ENCODE measurements at places on chromosomes 1 and 21. TPM values are rescaled to one million over a fixed set of nuclear protein-coding genes. Genes with fewer than 3 reads are reported as not detected.

DNA sequence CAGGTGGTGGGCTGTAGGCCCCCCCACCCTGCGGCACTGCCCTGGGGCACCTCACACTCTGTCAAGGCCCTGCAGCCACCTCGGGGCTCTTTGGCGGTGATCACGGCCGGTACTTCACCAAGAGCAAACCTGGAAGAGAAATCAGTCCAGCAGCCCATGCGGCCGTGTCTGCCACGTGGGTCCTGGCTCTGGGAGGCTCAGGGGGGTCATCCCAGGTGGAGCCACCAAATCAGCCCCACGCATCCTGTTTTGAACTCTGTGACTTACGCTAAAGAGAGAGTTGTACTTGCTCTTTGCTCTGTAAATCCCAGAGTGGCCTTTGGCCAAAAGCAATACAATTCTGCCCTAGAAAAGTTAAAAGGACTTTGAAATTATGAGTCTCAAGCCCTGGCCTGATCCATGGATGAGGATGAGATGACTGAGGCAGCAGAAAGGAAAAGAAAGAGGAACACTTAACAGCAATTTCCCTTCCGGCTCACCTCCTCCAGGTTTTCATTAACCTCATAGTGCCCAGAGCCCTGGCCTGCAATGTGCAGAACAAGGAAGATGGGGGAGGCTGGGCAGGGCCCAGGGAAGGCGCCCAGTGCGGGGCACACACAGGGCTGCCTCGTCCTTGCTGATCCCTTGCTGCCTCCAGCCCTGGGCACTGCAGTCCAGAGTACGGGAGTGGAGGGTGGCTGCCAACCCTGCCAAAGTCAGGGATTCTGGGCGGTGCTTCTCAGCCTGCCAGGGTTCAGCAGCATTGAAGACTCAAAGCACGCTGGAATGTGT lies 337.0 kb downstream of the MATN1 start:
- no peak for DNase-seq

TINAGL1 gene
- total RNA-seq, result 0.67 TPM

DNA sequence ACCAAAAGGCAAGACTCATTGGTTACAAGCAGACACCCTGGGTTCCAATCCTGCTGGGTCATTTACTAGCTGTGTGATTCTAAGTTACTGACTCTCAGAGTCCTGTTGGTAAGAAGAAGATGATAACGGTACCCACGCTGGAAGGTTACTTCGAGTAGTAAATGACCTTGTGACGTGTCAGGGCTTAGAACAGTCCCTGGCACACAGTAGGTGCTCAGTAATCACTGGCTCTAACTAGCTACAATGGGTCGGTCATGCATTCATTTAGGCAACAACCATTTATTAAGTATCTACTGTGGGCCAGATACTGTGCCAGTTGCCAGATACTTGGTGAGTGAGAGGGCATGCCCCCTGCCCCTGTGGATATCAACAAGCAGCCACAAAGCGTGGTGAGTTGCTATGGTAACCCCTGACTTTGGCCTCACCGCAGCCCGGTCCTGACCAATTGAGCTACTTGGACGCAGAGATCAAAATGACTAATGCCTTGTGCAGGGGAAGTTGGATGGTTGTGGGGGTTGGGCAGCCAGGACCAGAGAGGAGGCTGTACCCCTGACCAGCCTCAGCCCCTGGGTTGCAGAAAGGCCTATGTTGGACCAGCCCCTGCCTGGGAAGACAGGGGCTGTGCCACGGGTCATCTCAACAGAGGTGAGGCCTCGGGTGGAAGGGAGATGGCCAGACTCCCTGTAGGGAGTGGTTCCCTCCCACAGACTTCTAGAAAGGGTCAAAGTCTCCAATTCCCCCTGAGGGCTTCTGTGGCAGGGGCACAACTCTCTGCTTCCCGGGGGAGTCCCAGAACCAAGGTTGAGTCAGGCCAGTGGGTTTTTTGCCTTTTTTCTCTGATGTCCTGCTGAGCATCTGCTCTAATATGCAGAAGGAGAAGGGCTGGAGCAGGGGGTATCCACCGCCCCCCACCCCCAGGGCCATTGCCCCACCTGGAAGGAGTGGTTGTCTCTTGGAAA lies 16.0 kb downstream of the DHRS3 start:
- peak; percentile 66 for DNase-seq

- no peak for DNase-seq
These were observed 1.0 kb upstream of the SYNJ1 start for GRCh38 chr21:32728848-32729247.

AADACL3 gene
- not detected for total RNA-seq

GRCh38 chr1:82690411-82690810 lies 889.7 kb downstream of the ADGRL2 start:
- no peak for DNase-seq

PRPF38A gene
- 122 TPM for total RNA-seq

- no peak for DNase-seq
These were observed 29.7 kb upstream of the FASLG start for GRCh38 chr1:172629170-172629569.

DNA sequence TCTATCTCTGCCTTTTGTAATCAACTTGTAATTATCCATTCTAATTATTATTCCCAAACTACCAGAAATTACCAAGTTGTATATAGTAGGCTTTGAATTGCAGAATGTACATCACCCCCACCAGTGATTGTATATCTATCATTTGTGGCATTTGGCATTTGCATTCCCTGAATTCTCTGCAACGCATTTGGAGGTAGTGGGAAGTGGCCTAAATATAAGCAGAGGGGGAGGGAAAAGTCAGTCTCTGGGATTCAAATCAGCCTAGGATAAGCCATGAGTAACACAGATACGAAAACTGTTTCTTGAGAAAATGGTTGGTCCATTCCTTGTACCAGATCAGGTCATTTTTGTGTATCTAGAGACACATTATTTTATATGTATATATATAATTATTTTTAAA lies 20.7 kb downstream of the DDX20 start:
- no peak for DNase-seq

CRYAA gene
- total RNA-seq, result not detected

SLAMF9 gene
- total RNA-seq, result not detected

DNA sequence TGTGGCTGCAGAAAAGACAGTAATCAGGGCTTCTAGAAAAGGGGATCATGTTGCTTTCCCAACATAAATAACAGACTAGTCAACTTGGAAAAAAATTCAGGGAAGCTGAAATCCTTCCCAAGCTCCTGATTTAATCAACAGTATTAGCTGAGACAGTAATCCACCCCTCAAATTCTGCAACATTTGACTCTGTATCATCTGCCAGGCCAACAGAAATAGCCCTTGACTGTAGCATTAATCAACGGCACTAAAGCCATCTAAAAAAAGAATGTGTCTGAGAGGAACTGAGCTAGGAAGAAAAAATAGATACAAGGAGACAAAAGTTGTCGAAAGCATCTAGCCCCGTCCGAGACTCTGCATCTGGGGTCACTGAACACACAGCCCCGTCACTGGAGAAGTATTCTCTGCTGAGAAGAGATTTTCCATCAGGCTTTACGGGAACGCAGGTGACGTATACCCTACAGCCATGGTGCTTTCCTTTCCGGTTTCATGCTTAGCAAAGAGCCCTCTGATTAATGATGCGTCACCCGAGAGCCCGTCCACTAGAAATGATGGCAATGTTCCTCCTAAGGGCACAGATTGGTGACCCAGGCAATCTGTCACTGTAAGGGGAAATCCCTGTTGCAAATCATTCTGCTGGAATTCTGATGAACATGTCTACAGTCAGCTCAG lies 42.1 kb upstream of the TP53BP2 start:
- DNase-seq, result no peak

DDR2 gene
- 1.7 TPM for total RNA-seq

- no peak for DNase-seq
These were observed 2.2 kb upstream of the ZBTB7B start for GRCh38 chr1:155000411-155000725.

SEC16B gene
- not detected for total RNA-seq

- DNase-seq, result no peak
These were observed 11.1 kb downstream of the RNF19B start for GRCh38 chr1:32953495-32953894.

CNIH3 gene
- 0.83 TPM for total RNA-seq

RYR2 gene
- total RNA-seq, result 0.18 TPM

- no peak for DNase-seq
These were observed 1.0 kb downstream of the TMEM200B start for GRCh38 chr1:29122682-29123052.

DNA sequence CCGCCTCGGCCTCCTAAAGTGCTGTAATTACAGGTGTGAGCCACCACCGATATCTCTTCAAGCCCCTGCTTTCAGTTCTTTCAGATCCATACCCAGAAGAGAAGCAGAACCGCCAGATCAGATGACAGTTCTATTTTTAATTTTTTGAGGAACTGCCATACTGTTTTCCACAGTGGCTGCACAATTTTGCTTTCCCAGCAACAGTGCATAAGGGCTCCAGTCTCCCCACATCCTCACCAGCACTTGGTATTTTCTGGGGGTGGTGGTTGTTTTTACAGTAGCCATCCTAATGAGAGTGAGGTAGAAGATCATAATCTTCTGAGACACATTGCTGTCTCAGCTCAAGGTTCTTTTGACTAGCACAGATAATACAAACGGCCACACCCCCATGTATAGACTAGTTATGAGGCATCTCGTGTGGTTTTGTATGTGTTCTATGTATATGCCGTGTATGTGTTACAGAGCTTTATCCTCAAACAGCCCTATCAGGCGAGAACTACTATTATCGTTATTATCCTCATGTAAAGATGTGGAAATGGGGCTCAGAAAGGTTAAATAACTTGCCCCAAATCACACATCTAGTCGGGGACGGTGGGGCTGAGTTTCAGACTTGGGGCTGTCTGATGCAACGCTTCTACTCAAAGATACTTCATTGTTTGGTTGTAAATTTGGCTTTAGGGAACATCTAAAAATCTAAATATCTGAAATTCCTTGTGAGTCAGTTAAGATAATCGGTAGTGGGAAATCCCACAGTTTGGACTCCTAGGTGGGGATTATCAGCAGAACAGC lies 12.0 kb downstream of the FHAD1 start:
- DNase-seq, result no peak

RHD gene
- 17.8 TPM for total RNA-seq

GRCh38 chr1:186212568-186213224 lies 162.4 kb downstream of the TPR start:
- peak; percentile 66 for DNase-seq

FHL3 gene
- total RNA-seq, result 144 TPM

GRCh38 chr1:30718636-30719405 lies 4.6 kb downstream of the MATN1 start:
- no peak for DNase-seq

TAF12 gene
- total RNA-seq, result 31.6 TPM

VHLL gene
- not detected for total RNA-seq

DNA sequence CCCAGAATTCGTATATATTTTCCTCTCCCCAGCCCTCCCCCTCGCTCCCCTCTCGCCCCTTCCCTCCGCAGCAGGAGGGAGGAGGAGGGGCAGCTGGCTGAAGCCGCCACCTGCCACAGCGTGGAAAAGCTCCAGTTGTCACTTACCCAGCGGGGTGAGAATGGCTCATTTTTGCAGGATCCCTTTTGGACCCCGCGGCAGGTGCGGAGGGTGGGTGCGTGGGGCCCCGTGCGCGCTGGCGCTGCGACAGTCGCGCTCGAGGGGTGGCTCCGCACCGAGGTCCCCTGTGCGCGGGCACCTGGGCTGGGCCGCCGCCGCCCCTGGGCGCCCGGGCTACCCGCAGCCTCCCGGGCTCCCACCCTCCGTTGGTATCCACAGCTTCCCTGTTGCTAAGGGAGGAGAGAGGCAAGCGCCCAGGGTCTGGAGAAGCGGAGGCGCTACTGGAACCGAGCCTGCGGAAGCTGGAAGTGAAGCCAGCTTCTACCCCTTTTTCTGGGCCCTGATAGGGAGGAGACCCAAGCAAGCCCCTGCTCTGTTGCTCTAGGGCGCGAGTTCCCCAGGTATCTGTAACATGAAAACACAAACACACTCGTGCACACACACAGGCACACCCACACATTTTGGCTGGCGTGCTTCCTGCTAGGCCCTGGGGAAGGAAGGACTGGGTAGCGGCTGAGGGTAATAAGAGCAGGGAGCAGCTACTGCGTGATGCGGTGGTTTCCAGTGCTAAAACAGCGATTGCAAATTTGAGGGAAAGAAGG lies at the start of gene ERICH3:
ERICH3 (minus strand) TSS at position 442 of the 761 bp plus-strand sequence; CDS start at position 169, 273 bp downstream.
- DNase-seq, result no peak

SAMD13 gene
- total RNA-seq, result 0.56 TPM

DNA sequence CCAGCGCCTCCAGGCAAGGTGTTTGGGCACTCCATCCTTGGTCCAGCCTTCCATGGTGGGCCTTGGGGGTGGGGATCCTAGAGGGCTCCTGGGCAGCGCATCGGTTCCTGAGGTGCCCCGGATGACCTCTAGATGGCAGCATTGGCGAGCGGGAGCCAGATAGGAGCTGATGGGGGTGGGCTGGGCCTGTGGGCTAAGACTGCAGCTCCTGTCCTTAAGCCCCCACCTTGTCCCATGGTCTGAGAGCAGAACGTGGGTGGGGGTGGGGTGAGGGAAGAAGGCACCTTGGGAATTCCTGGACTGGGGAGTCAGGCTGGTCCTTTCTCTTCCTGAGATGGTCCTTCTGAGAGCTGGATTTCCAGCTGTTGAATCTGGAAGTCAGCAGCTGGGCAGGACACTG lies 93.4 kb upstream of the CSF3R start:
- peak; percentile 86 for DNase-seq
